ENCODE measurements at places on chromosomes 13 and 19. TPM values are rescaled to one million over a fixed set of nuclear protein-coding genes. Genes with fewer than 3 reads are reported as not detected.

SIGLEC11 gene
- total RNA-seq = 0.68 TPM

GCDH gene
- total RNA-seq = 66.4 TPM

GRCh38 chr19:6217752-6218334 lies 61.9 kb downstream of the MLLT1 start:
- DNase-seq = no peak

CCNE1 gene
- 8.0 TPM for total RNA-seq

DNA sequence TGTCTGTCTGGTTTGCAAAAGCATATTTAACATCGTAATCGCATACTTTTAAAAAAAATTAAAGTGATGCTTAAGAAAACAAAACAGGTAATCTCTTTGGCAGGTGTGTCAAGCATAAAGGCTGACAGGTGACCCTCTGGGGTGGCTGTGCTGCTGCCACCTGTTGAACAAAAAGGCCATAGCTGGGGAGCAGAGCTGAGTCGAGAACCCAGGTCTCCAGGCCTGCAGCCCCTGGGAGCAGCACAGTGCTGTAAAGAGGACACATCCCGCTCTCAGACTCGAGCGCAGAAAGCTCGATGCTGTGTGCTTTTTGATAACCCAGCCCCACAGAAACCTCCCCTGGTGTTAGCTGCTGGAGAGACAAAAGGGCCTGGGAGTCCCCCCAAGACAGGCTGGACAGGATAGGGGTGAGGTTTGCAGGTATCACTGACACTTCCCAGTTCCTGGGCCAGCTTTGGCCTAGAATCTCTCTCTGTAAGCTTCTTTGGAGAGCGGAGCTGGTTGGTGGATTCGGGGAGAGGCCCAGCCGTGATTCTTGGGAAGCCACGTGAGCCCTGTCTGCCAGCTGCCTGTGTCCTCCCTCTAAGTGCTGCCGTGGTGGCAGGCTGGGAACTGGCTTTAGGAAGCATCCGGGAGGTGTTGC lies 66.9 kb downstream of the C13orf42 start:
- DNase-seq = no peak

DNA sequence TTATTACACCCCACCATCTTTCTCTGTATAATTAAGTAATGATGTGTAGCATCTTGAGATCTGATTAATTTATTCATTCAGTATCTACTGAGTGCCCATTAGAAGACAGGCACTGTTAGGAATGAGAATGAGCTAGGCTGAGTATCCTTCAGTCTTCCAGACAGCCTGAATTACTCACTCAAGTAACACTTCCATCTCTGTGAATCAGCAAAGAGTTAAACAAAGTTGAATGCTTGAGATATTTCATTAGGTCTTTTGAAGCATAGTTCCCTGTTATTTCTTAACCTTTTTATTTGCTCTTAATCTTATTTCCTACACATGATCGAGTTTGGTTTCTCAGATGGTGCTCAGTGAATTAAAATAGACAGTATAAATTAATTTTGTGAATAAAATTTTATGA lies 413.7 kb downstream of the DCT start:
- DNase-seq = no peak

FXYD7 gene
- total RNA-seq = not detected

- no peak for DNase-seq
Observed at GRCh38 chr13:102724923-102725322, 30.1 kb upstream of the METTL21C start.

DNA sequence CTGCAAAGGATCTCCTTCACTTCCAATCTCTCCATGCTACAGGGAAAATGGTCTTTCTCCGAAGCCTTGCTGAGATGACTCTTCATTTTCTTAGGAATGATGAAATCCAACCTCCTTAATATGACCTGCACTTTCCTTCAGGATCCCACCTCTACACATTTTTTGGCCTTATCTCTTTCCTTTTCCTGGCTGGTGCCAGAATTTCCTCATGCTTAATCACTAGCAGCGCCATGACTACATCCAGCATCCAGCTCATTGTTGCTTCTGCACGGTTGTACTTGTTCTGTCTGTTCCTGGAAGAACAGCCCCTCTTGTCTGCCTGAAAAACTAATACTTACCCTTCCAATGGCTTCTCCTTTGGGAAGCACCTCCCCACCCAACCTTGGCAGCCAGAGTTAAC lies 68.4 kb downstream of the TEX26 start:
- no peak for DNase-seq

POGLUT2 gene
- total RNA-seq = 4.0 TPM

DNA sequence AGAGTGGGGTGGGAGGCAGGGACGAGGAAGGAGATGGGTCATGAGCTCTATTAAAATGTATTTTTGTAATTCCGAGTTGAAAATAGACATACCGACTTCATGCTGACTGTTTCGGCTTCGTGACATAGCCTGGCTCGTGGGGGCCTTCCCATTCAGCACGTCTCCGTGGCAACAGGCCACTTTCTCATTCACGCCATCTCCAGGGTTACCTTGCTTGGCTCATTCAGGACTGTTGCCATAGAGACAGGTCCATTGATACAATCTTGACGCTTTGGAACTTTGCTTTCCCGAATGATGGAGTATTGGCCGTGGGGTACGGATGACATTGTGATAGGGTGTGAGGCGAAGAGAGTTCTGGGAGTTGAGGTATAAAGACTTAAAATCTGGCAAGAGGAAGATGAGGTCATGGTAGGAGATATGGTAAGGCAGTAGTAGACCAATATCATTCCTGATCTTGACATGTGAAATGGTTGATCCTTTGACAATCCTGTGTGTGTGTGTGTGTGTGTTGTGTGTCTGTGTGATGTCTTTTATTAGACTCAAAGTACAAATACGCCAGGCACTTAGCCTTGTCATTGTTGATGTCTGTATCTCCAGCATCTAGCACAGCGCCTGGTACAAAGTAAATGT lies 97.3 kb downstream of the CACNA1A start:
- no peak for DNase-seq

- no peak for DNase-seq
Observed at GRCh38 chr13:91158017-91158395, 189.5 kb upstream of the MIR17HG start.

DNA sequence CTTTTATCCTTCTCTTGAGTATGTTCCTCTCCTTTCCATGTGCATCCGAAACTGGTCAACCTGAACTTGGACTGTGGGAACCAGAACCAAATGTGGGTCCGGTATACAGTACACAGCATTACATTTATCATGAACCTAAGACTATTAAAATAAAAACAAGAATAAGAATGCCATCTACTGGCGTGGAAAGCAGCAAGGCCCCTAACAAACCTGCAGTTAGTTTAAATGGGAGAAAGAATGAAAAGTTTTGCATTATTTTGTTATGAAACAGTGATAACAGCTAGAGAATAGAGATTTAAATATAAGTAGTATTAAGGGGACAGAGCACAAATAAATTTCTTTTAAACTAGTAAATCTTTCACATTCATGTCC lies 159.5 kb downstream of the RBM26 start:
- DNase-seq = no peak

DNA sequence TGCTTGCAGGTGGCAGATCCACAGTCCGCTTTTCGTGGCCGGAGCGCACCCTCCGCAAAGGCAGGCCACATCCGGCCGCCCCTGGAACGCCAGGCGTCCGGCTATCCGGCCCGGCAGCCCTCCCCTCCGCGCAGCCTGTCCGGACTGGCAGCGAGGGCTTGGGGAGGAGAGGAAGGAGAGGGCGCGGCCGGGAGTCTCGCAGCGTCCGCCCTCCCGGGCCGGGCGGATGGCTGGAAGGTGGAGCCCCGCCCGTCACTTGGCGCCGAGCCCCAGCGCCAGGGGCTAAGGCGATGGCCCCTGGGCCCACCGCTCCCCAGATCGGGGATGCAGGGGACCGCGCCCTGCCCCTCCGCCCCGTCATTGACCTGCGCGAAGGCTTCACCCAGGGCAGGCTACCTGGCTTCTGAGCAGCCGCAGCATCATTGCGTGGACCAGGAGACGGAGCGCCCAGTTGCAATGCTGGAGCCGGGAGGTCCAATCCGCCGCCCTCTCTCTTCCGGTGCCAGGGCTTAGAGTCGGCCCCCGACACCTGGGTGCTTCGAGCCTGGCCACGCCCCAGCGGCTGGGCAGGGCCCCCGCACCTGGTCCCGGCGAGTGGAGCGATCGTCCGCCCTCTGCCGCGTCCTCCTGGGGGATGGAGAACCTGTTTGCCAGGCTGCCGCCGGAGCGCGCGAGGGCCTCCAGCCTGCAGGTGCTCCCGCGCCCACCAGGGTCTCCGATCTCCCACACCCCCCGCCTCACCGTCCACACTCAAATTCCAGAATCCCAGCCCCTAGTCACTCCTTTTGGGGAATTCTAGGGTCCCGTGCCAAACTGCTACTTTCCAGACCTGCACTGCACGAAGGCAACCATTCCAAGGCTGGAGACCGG lies at the start of gene FUT1:
TSS of gene FUT1 (minus strand) at position 146 of the 870 bp plus-strand sequence. CDS start 1,360 bp downstream, outside the sequence.
- peak; percentile 89 for DNase-seq

- no peak for DNase-seq
Observed at GRCh38 chr13:62280590-62280989, 864.9 kb upstream of the PCDH20 start.

DNA sequence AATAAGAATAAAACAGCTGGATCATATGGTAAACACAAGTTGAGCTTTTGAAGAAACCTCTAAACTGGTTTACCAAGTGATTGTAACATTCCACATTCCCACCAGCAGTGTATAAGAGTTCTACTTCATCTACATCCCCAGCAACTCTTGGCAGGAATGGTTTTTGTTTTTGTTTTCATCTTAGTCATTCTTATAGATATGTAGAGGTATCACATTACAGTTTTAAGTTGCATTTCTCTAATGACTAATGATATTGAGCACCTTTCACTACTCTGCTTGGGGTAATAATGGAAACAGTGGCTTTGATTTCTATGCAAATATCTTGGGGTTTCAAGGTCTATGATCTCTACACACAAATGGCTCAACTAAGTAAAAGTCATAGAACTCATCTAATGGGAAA lies 614.5 kb downstream of the TBC1D4 start:
- DNase-seq = no peak

DNA sequence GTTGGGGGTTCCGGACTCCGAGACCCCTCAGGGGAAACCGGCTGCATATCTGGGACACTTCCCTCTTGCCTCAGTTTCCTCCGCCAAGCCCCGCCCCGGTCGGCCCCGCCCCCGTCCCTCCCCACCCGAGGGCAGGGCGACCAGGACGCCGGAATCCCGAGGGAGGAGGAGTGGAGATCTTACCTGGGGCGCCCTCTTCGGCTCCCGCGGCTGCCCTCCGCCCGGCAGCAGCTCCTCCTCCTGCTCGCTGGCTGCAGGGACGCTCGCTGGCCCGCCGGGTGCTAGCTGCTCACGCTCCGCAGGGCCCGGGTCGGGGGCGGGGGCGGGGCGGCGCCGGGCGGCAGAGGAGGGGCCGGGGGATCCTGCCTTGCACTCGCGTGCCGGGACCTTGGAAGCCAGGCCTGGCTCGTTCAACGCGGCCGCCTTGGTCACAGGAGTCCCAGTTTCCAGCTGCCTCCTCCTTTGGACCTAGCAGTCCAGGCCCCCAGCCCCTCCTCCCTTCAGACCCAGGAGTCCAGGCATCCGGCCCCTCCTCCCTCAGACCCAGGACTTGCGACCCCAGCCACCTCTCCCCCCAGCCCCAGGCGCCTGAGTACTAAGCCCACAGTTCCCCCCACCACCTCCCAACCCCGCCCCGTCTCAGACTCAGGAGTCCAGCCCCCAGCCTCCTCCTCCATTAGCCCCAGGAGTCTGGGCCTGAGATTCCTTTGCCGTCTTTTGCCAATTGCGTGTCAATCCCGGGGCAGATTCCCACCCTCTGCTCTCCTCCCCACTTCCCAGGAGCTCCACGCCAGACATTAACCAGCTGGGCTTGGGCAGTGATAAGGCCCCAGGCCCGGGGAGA lies at the start of gene NTF4:
TSS of gene NTF4 (minus strand) at position 51 of the 844 bp plus-strand sequence. CDS start 2,821 bp downstream, outside the sequence.
- DNase-seq = peak; percentile 73

- DNase-seq = peak; percentile 42
Observed at GRCh38 chr19:46408664-46409039, 4.7 kb downstream of the CCDC8 start.

FNDC3A gene
- total RNA-seq = 38.9 TPM

- no peak for DNase-seq
Observed at GRCh38 chr13:60135344-60135743, 28.4 kb downstream of the DIAPH3 start.

GRCh38 chr13:73336773-73337172 lies 278.0 kb downstream of the KLF5 start:
- DNase-seq = no peak

KLK14 gene
- 5.3 TPM for total RNA-seq

- no peak for DNase-seq
Observed at GRCh38 chr13:113421673-113422270, 31.5 kb downstream of the ADPRHL1 start.

GRCh38 chr13:83008212-83008929 lies 873.9 kb downstream of the SLITRK1 start:
- no peak for DNase-seq

GRCh38 chr19:34120141-34120540 lies 52.2 kb upstream of the LSM14A start:
- no peak for DNase-seq

- DNase-seq = no peak
Observed at GRCh38 chr13:41231786-41232185, 31.6 kb downstream of the MTRF1 start.

- no peak for DNase-seq
Observed at GRCh38 chr13:41764558-41764957, 196.4 kb downstream of the VWA8 start.

C5AR1 gene
- 4.6 TPM for total RNA-seq

- DNase-seq = no peak
Observed at GRCh38 chr19:1418951-1419738, 11.8 kb downstream of the DAZAP1 start.

DNA sequence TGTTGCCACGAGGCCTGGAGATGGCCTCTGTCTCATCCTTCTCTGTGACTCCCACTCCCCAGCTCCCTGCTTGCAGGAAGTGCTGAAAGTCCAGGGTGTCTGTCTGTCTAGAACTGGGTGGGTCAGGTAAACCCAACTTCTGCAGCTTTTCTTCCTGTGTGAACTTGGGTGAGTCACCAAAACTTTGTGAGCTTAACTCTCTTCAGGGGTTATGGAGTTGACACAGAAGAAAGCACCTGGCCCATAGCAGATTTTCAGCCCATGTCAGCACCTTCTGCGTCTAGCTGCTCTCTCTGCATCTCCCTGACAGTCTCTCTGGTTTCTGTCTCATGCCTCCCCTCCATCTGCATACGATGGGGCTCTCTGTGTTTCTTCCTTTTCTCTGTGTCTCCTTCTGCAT lies 4.2 kb upstream of the CACNG7 start:
- DNase-seq = no peak

DNA sequence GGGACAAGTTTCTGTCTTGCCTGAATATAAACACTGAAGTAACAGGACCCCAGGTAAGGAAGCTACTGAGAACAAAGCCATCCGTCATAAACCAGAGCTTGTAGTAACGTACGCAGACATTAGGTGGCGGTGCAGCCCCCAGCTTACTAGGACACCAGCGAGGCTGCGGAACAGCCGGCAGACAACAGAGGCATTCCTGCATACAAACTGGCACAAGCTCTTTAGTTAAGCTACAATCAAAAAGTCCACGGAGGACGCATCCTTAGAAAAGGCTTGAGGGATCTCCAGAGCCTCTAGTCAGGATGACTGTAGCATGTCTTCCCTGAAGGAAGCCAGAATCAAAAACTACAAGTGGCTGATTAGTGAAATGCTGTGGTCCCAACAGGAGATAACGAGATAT lies 26.2 kb downstream of the ZNF160 start:
- peak; percentile 19 for DNase-seq

IZUMO4 gene
- total RNA-seq = 11.8 TPM
